Retinal pigment epithelial cell (primary cell): ENCODE measurements at places on chromosomes 2 and 18.

GRCh38 chr18:56992777-56993176 lies 154.1 kb upstream of the BOD1L2 start:
- no peak for DNase-seq

DNA sequence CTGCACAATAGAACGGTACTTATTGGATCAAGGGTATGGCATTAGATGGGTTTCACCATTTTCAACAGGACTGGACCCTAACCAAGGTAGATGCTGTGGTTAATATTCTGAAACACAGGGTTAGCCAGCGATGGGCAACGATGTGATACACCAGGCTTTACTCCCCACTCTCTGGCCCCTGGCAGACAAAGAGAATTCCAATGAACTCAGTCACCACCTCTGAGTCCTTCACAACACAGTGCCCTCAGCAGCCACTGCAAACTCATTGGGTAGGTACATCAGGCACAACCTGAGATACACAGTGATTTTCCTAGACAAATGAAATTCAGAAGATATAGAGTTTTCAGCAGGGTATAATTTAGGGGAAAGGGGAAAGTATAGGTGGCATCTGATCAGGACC lies 634.5 kb downstream of the ZEB2 start:
- no peak for DNase-seq

GRCh38 chr2:10987861-10988260 lies 76.1 kb downstream of the KCNF1 start:
- DNase-seq, result no peak

DNA sequence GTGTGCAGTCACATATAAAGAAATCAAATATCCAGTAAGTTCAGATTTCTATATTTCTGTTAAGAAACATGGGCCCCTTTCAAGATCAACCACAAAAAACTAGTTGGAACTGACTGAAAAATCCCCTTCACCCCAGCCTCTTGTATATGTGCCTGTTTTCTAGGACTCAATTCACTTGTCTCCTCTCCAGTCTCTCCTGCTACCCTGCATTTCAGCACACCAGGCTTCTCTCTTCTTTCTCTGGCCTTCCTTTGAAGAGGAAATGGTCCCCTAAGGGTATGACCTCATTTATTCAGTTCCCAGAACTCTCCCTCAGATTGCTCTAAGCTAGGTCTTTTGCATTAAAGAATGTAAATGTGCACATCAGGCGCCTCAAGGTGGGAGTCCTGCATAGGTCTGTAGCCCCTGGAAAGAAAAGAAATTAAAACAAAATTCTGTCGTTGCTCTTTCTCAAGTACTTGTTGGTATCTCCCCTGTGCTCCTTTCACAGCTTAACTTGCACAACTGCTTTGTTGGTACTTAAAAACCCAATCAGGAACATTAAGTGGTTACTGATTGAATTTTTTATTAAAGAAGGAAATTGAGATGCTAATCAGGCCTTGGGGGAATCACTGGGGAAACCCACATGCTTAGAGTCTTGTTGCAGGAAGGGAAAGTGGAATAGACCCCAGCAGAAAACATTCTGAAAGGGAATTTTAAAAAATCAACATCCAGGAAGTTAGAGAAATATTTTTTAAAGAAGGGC lies 278.4 kb downstream of the AGPS start:
- no peak for DNase-seq

DNA sequence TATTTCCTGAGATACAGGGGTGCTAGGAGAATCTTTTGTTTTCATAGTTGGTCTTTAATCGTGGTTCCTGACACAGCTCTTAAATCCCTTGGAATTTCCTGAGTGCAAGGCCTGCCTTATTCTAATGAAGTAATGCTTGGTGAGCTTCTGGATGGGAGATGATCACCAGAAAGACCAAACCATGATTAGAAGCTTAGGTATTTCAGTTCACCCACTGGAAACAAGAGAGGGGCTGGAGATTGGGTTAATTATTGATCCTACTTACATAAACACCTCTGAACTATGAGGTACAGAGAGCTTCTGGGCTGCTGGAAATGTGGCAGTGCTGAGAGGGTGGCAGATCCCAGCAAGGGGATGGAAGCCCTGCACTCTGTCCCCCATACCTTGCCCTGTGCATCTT lies 406.8 kb downstream of the THSD7B start:
- DNase-seq, result no peak

DNA sequence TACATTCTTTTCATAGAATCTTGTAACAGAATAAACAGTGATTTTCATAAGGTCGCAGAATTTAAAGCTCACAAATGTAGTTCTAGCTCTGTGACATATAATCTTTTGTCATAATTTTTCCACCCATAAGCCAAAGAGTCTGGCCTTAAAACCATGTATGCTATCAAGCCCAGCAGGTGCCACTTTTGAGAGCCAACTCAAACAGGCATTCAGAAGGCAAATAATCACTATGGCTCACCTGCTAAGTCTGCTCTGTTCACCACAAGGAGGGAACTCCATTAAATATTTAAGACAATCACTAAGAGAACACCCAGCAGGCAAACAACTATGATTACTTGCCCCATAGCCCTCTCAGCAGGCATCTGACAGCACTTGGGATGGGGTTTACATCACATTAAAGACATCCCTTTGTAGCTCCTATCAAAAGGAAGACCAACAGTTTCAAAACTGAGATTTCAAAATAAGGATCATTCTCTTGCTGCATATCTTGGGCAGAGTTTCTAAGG lies 241.6 kb downstream of the PDE11A start:
- no peak for DNase-seq
